ENCODE measurements at places on chromosomes 11 and 22.
A peak's percentile ranks its signal among the peaks of the same experiment; 100 is the strongest.

DNA sequence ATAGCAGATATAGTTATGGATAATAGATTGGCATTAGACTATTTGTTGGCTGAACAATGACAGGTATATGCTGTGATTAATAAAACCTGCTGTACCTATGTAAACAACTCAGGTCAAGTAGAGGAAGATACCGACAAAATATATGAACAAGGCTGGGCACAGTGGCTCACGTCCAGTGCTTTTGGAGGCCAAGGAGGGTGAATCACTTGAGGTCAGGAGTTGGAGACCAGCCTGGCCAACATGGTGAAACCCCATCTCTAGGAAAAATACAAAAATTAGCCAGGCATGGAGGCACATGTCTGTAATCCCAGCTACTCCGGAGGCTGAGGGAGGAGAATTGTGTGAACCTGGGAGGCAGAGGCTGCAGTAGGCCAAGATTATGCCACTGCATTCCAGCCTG lies 14.0 kb upstream of the CHKA start:
- no peak for DNase-seq

- DNase-seq = no peak
Measured at GRCh38 chr22:47091921-47092700, 329.7 kb downstream of the TBC1D22A start.

DNA sequence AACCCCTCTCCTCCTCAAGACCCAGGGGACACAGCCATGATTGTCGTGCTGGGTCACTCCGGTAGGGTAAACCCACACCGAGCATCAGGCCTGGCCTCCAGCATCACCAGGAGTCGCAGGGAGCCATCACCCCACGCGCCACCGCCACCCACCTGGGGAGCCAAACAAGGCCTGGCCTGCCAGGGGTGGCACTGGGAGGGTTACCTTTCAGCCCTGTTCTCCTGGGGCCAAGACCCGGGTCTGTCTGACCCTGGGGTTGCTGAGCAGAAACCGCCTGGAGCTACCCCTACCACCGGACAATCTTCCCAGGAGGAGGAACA lies 39.3 kb upstream of the NNMT start:
- no peak for DNase-seq

DNA sequence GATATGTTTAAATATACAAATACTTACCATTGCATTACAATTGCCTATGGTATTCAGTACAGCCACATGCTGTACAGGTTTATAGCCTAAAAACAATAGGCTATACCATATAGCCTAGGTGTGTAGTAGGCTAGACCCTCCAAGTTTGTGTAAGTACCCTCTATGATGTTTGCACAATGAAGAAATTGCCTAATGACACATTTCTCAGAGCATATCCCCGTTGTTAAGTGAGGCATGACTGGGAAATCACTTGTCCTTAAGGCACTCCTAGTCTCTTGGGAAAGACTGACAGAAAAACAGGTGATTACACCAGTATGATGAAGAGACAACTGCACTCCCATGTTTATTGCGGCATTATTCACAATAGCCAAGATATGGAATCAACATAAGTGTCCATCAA lies 187.2 kb downstream of the SPON1 start:
- no peak for DNase-seq

- DNase-seq = no peak
Measured at GRCh38 chr11:126080161-126080941, 17.7 kb upstream of the CDON start.

DNA sequence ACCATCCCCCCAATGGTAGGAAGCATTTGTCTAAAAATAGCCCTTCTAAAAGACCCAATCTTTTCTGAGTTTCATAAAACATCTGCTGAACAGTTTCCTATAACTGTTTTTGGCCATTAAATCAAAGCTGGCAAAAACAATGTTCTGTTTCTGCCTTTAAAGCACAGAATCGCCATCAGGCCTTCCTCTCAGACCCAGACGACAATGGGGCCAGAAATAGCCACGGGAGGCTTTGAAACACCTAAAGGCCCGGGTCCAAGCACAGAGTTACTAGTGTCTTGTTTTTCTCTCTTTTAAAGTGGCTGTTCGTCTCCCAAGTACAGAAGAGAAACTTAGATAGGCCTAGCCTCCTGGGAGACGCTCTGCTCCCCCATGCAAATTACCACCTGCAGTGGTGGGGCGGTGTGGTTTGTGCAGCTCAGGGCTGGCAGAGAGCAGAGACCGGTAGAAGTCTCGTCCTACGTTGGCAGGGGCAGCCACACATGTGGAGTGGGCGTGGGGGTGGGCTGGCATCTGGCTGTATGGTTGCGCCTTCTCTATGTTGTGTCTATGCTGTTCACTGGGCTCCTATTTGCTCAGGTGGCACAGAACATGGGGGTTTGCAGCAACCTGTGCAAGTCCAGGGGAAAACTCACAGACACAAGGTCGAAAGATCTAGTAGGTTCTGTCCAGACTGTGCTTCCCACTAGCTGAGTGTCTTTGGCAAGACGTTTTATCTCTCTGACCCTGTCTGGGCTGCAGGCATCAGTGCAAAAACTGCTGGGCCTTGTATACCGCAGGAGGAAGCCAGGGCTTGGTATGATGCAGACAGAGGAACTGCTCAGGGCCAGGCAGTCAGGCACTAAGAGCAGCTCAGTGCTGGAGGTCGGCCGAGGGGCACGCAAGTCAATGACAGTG lies 23.6 kb upstream of the ETS1 start:
- no peak for DNase-seq

DNA sequence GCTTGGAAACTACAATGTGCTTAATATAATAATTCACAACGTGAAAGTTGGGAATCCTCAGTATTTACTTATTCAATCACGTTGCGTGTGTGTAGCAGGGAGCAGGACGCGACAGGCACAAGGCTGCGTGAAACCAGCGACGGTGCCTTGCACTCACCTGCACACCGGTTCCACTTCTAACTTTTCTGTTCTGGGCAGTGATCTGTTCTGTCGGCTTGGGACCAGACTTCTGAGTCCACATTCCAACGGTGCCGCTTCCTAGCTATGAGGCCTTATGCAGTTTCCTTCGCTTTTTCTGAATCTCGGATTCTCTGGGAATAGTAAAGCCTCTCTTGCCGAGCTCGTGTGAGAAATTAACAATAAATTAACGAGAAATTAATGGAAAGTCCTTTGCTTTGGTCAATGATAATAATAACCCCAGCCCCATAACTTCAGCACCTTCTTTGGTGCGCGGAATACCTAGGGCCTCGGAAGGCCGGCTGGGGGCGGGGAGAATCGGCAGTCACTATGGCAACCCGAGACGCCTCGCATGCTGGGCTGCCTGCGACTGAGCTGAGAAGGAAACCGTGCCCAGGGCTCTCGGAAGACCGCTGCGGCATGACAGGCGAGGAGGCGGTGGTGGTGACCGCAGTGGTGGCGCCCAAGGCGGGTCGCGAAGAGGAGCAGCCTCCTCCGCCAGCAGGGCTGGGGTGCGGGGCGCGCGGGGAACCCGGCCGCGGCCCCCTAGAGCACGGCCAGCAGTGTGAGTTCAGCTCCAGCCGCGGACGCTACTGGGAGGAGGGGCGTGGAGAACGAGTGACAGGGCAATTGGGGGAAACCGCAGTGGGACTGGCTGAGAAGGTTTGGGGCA lies at the start of gene C11orf97:
C11orf97 (plus strand) TSS at position 530 of the 850 bp plus-strand sequence; CDS start at position 598, 68 bp downstream.
- DNase-seq = peak; percentile 48

- DNase-seq = no peak
Measured at GRCh38 chr22:30892731-30893221, 75.8 kb downstream of the MORC2 start.

DNA sequence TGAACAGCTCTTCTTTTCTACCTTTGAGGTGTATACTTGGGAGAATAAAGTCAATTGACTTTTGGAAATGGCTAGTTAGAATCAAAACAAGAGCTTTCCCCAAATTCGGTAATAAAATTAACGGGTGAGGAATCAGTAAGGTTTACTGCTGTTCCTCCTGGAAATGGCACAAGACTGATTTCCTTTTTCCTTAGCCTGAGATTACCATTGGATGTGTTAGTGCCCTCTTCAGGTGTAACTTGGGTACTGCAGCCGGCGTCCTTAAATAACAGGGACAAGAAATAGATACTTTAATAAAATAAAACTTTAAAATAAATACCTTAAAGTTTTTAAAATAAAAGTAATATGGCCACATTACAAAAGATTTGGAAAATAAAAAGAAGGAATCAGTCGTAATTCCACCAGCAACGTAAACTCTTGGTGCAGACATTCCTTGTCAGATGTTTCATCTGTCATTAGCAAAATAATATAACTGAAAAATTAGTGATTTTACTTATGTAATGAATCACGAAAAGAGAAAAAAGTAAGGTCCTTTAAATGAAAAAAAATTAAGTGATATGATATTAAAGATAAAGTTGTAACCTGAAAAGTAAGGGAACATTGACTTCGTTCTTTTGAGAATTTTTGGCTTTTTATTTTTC lies 29.7 kb downstream of the ZFTA start:
- peak; percentile 92 for DNase-seq

GRCh38 chr22:24404561-24405275 lies 22.7 kb upstream of the ADORA2A start:
- no peak for DNase-seq

GRCh38 chr11:62857541-62857982 lies 18.2 kb upstream of the WDR74 start:
- no peak for DNase-seq

- peak; percentile 55 for DNase-seq
Measured at GRCh38 chr22:40479887-40480538, 109.6 kb downstream of the SGSM3 start.

GRCh38 chr11:118353084-118353710 lies 6.2 kb upstream of the UBE4A start:
- DNase-seq = peak; percentile 40

DNA sequence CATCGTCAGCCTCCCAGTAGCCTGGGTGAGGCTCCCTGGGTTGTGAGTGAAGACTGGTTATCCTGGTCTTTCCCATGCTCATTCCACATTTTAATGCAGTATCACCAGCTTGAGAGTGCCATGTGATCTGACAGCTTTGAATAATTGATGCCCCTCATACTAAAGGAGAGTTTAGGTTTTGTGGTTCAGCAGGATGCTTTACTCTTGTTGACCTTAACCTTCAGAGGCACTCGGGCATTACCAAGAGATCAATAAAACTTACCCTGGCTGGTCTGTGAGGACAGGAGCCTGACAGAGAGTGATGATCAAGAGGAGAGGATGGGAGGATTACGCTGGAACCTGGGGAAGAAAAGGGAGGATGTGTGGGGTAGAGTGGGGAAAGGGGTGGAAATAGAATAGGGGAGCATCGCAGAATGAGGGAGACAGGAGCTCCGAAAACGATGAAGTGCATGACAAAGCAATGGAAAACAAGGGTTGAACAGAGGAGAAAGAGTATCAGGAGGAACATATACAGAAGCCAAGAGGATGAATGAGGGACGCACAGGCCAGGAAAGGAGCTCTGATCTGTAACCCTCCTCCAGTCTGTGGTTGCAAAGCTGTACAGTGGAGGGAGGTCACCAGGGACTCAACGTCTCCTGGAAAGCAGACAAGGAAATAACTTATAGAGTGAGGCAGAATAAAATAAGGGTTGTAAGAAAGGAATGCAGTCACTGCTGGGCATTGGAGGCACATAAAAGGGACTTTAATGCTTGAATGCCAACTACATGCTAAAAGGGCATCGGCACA lies 594.5 kb downstream of the NTM start:
- DNase-seq = no peak

GRCh38 chr22:47167056-47167455 lies 404.6 kb downstream of the TBC1D22A start:
- DNase-seq = no peak

- no peak for DNase-seq
Measured at GRCh38 chr11:123745764-123746451, 4.4 kb upstream of the ZNF202 start.

DNA sequence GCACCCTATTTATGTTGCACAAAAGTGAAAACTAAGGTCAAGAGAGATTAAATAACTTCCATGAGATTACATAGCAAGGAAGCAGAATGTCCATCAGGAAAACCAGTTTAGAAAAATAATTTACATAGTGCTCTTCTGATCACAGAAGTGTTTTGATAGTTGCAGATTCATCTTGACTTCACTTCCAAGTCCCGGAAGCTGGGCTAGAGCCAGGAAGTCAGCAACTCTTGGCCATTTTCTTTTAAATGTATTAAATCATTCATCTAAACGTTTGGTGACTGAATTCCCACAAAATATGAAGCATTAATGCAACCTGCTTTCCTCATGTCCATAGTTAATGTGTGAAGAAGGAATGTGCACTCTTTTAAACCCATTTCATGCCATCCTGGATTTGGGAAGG lies 29.7 kb downstream of the APLP2 start:
- DNase-seq = peak; percentile 25

DNA sequence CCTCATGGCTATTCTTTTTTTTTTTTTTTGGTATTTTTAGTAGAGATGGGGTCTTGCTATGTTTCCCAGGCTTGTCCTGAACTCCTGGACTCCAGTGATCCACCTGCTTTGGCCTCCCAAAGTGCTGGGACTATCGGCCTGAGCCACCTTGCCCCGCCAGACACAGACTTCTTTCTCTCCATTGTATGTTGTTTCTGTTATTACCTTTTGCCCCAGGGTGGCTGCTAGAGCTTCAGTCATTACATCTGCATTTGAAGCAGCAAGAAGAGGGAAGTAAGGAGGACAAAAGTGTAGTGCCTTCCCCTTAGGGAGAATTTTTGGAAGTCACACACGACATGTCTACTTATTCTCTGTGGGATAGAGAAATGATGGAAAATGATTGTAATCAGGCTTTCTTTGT lies 10.1 kb upstream of the OSBP start:
- DNase-seq = no peak

- peak; percentile 72 for DNase-seq
Measured at GRCh38 chr11:124669193-124669592, 4.3 kb downstream of the SIAE start.

GRCh38 chr11:3616721-3617460 lies 24.9 kb downstream of the ART5 start:
- DNase-seq = peak; percentile 66

- peak; percentile 76 for DNase-seq
Measured at GRCh38 chr11:120801801-120802689, 221.9 kb upstream of the TBCEL start.

- no peak for DNase-seq
Measured at GRCh38 chr22:21443735-21444421, 23.3 kb upstream of the TMEM191C start.

- DNase-seq = peak; percentile 94
Measured at GRCh38 chr11:68441466-68442230, 18.9 kb upstream of the PPP6R3 start.

GRCh38 chr11:47171856-47172255 lies 4.8 kb downstream of the ARFGAP2 start:
- no peak for DNase-seq

DNA sequence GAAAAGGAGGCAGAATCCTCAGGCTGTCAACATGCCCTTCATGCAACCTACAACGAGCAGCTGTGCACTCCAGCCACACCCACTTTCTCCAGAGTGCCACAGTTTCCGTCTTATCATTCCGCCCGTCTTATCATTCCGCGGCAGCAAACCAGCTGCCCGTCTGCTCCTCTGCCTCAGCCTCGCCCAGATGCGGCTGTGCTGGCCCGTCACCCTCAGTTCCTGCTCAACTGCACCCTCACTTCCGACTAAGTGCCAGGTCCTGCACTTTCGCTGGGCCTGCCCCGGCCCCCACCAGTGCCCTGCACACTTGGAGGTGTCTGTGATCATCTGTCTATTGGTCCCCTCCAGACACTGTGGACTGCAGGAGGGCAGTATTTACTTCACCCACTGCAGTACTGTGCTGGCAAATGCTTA lies 43.7 kb downstream of the MICAL3 start:
- DNase-seq = no peak
